ENCODE measurements at places on chromosomes 3 and 15. TPM values are rescaled to one million over a fixed set of nuclear protein-coding genes. Genes with fewer than 3 reads are reported as not detected.

The IL17RD gene
- 5.5 TPM for total RNA-seq

DNA sequence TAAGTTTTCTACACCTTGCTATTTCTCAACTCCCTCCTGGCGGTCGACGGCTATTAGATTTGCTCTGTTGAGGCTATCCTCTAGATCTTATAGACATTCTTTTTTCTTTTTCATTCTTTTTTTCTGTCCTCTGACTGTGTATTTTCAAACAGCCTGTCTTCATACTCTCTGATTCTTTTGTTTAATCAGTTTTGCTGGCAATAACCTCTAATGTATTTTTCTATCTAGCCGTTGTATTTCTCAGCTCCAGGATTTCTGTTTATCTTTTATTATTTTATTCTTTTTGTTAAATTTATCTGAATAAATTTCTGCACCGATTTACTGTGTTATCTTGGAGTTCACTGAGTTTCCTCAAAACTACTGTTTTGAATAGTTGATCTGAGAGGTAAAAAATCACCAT lies 31.5 kb downstream of the NLGN1 start:
- DNase-seq, result no peak
- H3K4me3 ChIP-seq, result no peak overlapping the region
- H3K27me3 ChIP-seq, result no peaks in the 10 kb centered on the region
- H3K4me1 ChIP-seq, result no peaks in the 10 kb centered on the region
- H3K36me3 ChIP-seq, result no peaks in the 10 kb centered on the region

DNA sequence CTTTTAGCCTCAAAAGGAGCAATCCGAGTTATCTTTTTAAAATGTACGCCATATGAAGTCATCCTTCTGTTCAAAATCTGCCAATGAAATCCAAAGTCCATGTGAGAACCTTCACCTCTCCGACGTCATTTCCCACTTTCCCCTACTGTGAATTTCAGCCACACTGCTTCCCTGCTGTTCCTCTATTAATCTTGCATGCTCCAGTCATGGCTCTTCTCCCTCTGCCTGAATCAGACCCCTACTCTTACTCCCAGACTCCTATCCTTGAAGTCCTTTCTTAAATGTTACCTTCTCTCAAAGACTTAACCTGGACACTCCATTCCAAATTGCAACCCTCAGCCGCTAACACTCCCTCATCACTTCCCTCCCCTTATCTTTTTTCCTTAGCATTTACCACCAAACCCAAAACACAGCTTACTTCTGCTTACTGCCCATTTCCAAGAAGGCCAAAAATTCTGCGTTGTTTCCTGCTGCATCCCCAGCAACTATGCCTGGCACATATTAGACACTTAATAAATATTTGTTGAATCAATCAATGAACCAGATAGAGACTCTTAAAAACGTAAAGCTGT lies 1.2 kb downstream of the NKIRAS1 start:
- peaks cover 15% of the 10 kb centered on the region for H3K4me1 ChIP-seq
- no peaks in the 10 kb centered on the region for H3K27me3 ChIP-seq
- peak overlapping the region; percentile 99 for H3K27ac ChIP-seq

DNA sequence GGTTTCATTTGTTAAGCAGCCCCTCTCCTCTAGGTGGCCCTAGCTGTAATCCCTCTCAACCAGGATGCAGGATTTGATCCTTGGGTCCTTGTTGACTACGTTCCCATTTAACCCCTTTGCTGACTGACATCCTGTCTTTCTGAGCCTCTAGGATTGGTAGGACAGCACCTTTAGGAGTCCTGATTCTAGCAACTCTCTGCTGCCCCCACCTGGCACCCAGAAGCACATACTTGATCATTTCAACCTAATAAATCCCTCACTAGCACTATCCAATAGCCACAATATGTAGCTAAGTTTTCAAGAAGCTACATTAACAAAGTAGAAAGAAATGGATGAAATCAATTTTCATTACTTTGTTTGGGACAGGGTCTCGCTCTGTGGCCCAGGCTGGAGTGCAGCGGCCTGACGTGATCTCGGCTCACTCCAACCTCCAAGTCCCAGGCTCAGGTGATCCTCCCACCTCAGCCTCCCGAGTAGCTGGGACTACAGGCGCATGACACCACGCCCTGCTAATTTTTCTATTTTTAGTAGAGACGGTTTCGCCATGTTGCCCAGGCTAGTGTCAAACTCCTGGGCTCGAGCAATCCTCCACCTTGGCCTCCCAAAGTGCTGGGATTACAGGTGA lies 28.3 kb downstream of the RSL24D1 start:
- H3K27me3 ChIP-seq, result no peaks in the 10 kb centered on the region
- no peak overlapping the region for H3K27ac ChIP-seq
- no peak for DNase-seq

DNA sequence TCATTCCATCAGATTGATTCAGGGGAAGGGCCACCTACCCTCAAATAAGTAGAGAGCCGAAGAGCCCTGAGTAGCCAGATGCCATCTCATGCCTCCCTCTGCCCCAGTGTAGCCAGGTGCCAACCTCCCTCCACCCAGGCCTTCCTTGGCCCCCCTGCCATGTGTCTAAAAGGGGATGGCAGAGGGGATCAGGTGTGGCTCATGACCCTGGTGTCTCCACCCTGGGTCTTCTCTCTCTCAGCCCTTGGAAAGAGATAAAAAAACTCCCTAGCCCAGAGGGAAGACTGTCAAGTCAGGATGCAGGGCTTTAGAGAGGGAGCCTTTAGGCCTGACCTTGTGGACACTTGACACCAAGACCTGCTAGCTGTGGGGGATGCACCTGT lies 5.2 kb downstream of the GRM2 start:
- no peak for DNase-seq
- no peak overlapping the region for H3K4me3 ChIP-seq
- no peaks in the 10 kb centered on the region for H3K36me3 ChIP-seq
- no peak overlapping the region for H3K27ac ChIP-seq
- H3K4me1 ChIP-seq, result peaks cover 7% of the 10 kb centered on the region

GRCh38 chr15:66578286-66578875 lies 12.6 kb upstream of the LCTL start:
- no peak overlapping the region for H3K27ac ChIP-seq
- no peak overlapping the region for H3K4me3 ChIP-seq
- H3K27me3 ChIP-seq, result no peaks in the 10 kb centered on the region
- H3K36me3 ChIP-seq, result no peaks in the 10 kb centered on the region
- DNase-seq, result no peak

All from esophagus squamous epithelium (tissue), 5 donors.